NCI-H187 (cell line): ENCODE measurements at places on chromosomes 7 and 10.
A peak's percentile ranks its signal among the peaks of the same experiment; 100 is the strongest.

GRCh38 chr7:19415123-19415522 is 269.9 kb upstream of the FERD3L start:
- DNase-seq, result no peak

GRCh38 chr10:106930751-106931150 is 233.8 kb downstream of the SORCS1 start:
- DNase-seq, result no peak

- DNase-seq, result no peak
These were observed 237.9 kb downstream of the ADARB2 start for GRCh38 chr10:1499359-1499957.

- DNase-seq, result no peak
These were observed 227.7 kb downstream of the SKIDA1 start for GRCh38 chr10:21297603-21298383.

GRCh38 chr7:136640977-136641376 is 227.5 kb upstream of the CHRM2 start:
- DNase-seq, result no peak

DNA sequence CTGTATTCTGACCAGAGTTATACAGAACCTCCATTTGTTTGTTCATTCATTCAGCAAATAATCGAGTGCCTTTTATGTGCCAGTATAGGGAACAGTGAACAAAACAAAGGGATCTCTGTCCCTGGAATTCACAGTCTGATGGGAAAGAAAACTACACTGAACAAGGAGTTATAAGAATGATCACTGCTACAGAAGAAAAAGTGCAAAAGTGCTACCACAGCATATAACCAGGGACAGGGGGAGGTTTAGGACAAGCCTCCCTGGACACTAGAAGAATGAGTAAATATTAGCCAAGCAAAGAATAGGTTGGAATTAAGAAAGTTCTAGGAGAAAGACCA is 4.2 kb downstream of the CLDN12 start:
- DNase-seq, result no peak

- DNase-seq, result peak; percentile 7
These were observed 29.1 kb upstream of the CALD1 start for GRCh38 chr7:134750083-134751062.

GRCh38 chr7:149191851-149192250 is 3.5 kb upstream of the ZNF282 start:
- no peak for DNase-seq

DNA sequence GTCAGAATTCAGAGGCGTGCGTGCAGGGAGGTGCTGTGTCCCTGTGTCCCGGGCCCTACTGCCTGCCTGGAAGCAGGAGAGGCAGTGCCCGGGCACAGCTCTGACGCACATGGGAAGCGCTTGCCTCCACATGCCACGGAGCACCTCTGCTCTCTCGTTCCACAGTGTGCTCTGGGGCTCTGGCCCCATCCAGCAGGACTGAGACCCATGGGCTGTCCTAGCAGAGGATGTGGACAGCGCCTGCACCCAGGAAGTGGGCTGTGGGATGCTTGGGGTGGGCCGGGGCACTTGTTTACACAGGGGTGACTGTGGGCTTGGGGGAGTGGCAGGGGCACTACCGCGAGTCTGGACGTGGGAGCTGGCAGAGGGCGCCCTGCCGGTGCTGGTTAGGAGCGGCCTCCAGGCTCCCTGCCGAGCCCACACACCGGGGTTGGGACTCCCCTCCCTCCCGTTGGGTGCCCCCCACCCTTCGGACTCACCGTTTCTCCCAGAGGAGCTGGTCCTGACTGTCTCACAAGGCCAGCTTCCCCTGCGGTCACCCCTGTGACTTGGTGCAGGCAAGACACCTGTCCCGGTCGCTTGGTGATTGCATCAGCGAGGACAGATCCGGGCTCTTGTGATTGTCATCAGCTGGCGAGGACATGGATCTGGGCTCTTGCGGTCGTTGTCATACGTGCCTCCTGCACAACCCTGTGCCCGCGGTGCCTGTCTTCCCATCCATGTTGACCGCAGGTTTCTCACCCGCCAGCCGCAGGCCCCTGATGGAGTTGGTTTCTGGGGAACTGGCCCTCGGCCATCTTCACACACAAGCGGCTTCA is 83.1 kb downstream of the NKX6-2 start:
- DNase-seq, result no peak

GRCh38 chr7:44438816-44439215 is 51.6 kb downstream of the NUDCD3 start:
- no peak for DNase-seq

- DNase-seq, result no peak
These were observed 241.0 kb downstream of the FRMD4A start for GRCh38 chr10:14089556-14090292.

DNA sequence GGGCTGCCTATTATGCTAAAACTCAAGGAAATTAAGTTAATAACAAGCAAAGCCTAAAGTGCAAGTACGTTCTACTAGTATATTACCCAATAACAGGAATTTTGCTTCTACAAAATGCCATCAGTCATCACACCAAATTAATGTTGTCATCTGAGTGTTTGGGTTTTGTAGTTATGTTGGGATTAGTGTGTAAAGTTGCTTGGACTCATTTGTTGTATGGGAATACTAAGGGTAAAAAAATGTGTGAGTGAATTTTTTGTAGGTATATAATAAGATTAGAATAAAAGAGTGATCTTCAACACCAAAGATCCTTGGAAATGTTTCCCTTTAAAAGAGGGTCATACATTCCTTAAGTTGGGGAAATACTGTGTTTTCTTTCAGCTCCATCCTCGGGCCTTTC is 38.6 kb downstream of the NRP1 start:
- DNase-seq, result no peak

- peak; percentile 64 for DNase-seq
These were observed at the start of gene NRCAM for GRCh38 chr7:108455998-108456677. Gene NRCAM (minus strand): TSS chr7:108456436. CDS start chr7:108240064, 216,372 bp downstream.

- DNase-seq, result no peak
These were observed 382.5 kb upstream of the SORCS1 start for GRCh38 chr10:107546986-107547385.

- DNase-seq, result no peak
These were observed 80.1 kb upstream of the EMX2 start for GRCh38 chr10:117462424-117462792.

- no peak for DNase-seq
These were observed 1.0 kb downstream of the PFKP start for GRCh38 chr10:3068201-3068967.

DNA sequence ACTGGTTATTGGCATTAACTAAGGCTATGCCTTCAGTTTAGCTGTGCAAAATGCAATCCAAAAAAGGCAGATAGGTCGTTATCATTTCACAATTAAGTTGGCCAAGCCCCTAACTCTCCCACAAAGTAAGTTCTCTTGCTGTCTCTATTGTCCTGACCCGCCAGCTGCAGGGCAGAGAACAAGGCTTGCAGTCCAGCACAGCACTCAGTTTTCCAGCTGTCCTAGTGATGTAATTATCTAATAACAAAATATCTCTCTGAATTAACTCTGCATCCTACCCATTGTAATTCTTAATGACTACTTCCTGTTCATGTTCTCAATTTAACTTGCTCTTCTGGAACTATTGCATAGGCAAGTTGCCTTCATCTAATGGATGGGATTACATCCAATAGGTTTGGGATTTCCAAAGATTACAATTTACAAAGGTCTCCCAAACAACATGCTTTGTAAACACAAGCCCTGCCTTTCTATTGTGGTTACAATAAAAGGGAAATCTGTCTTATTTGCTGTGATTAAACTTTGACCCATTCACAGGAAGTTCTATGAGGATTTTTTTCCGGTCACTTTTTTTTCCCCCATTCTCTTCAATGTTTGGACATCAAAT is 55.2 kb downstream of the CDK6 start:
- DNase-seq, result no peak

- DNase-seq, result no peak
These were observed 31.8 kb upstream of the ABCA13 start for GRCh38 chr7:48139459-48139858.

DNA sequence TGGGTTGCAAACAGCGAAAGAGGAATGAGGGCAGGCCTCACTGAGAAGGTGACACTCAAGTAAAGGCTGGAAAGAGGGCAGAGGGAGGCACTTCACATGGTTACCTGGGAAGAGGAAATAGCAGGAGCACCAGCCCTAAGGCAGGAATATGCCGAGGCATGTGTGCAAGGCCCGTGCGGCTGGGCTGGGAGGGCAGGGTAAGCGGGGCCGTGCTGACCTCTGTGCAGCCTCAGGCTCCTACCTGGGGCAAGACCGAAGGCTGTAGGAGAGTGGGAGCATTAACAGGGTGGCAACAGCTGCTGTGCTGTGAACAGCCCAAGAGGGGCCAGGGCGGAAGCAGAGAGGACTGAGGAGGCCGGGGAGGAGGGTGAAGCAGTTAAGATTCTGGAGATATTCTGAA is 24.0 kb upstream of the SH3PXD2A start:
- DNase-seq, result no peak

DNA sequence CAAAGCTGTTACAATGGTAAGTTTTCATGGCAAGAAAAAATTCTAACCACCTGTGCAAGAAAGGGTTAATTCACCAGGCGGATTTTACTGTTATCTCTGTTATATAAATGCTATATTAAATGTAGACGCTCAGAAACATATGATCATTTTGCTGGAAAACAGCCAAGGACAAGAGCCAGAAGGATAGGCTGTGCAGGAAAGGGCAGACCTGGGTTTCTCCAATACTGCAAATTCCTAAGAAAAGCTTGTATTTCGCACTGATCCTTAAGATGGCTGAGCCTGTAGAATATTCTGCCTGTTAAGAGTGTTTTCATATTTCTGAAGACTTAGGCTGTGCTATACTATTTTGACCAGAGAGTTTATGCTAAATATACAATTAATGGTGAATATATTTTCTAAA is 564.1 kb upstream of the KCND2 start:
- no peak for DNase-seq

DNA sequence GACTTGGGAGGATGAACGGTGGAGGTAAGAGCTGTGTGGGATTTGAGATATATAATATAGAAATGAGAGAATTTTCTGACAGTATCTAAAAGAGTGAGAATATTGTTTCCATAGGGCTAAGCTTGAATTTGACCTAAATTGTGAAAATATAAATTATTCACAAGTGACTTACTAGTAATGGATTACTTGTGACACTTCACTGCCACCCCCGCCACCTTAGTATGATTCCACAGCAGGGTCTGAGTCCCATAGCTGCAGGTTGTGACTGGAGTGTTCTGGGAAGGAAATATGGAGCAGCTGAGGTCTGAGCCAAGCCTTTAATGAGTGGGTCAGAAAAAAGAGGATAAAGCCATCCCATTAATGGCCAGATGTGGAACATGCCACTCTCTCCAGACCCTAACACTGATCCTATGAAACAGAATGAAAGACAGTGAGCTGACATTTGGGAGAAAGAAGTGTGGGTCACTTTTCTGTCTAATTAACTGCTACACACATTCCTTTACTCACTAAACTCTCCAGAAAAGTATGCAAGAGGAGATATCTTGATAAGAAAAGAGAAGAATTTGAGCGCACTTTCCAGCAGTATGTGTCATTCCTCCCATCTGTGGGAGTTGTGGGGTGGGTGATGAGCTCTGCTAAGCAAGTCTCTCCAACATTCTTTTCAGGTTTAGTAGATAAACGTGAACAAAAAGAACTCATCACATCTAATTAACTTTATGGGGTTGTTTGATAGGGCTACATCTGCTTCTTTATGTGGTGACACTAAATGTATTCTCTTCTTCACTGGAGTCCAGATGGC is 1193.4 kb downstream of the SORCS3 start:
- no peak for DNase-seq

DNA sequence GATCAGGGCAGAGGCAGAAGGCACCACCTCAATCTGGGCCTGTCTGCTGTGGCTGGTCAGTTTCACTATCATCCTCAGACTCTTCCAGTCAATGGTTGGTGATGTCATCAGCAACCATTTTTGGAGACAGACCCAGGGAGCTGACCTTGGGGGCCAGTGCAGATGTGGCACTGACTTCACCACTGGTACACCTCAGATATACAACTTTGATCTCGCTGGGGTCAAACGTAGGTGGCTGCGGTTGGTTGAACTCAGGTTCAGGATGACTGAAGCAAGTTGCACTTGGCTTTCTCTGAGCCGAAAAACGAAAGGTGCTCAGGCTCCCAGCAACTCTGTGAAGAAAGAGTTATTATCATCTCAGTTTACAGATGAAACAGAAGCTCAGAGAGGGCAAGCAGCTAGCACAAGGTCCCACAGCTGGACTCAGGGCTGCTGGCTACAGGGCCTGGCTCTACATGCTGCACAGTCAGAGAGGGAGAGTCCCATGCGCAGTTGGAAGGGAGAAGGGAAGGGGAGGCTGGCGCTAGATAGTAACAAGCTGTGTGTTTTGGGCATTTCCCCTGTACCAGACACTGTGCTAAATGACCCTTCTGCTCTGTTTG is 27.2 kb downstream of the ANKRD16 start:
- no peak for DNase-seq

GRCh38 chr10:81306971-81307782 is 567.8 kb upstream of the NRG3 start:
- no peak for DNase-seq

DNA sequence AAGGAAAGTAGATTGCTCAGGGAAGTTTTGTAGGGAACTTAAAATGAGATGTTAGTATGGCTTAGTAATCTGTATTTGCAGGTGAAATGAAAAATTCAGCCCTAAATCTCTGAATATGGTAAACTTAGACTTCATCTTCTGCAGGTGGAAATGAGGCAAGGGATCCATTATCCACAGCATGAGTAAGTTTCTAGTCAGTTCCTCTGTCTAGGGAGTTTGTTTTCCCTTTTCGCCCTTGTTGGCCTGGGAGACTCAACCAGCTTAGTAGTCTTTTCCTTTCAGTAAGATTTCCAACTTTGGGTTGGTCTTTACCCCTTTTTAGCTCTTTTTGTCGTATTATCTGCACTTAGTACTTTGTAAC is 65.6 kb downstream of the ZEB1 start:
- DNase-seq, result no peak

DNA sequence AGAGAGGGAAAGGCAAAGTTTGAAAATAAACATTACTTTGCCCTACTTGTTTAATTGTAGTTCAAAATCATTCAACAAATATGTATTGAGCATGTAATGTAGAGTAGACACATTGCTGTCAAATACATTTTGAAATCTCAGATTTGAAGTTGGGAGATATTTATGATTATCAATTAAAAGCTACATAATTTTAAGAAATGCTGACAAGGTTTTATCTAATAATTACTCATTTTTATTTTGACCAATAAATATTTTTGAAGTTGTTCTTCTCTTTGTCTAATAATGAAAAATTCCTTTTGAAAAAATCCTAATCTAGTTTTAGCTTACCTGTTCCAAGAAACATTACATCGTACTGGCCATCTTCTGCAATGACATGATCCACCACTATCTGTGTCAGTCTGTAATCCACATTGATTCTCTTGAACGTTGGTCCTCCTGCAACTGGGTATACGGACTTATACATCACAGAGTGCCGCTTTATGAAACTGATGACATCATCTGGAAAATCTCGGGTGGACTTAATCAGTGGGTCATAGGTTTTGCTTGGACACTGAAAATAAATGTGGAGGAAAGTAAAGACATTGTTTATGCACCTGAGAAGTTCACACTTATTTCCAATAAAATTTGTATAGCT is 164.7 kb downstream of the SEMA3D start:
- no peak for DNase-seq

GRCh38 chr10:78210548-78210947 is 176.9 kb downstream of the RPS24 start:
- DNase-seq, result no peak
